Memory B cell (primary cell): ENCODE measurements at places on chromosomes 7 and 10.

GRCh38 chr7:3551536-3551935, 250.5 kb downstream of the SDK1 start:
- no peak for DNase-seq

DNA sequence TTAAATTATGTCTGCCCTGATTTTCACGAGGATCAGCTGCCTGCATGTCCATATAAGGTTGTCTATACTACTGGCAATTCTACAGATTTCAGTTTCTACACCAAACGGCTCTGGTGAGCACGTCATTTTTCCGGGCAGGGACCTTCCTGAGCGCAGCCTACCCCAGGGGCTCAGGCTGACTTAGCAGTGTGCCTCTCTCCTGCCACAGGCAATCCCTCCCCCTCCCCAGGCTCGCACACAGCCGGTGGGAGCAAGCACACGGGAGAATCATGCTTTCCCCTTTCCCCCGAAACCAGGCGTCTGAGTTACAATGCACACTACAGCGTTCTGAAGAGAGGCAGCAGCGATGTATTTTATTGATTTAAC, 1.7 kb downstream of the KLF6 start:
- DNase-seq = no peak

GRCh38 chr10:46035923-46036849, 5.8 kb upstream of the NCOA4 start:
- DNase-seq = no peak

DNA sequence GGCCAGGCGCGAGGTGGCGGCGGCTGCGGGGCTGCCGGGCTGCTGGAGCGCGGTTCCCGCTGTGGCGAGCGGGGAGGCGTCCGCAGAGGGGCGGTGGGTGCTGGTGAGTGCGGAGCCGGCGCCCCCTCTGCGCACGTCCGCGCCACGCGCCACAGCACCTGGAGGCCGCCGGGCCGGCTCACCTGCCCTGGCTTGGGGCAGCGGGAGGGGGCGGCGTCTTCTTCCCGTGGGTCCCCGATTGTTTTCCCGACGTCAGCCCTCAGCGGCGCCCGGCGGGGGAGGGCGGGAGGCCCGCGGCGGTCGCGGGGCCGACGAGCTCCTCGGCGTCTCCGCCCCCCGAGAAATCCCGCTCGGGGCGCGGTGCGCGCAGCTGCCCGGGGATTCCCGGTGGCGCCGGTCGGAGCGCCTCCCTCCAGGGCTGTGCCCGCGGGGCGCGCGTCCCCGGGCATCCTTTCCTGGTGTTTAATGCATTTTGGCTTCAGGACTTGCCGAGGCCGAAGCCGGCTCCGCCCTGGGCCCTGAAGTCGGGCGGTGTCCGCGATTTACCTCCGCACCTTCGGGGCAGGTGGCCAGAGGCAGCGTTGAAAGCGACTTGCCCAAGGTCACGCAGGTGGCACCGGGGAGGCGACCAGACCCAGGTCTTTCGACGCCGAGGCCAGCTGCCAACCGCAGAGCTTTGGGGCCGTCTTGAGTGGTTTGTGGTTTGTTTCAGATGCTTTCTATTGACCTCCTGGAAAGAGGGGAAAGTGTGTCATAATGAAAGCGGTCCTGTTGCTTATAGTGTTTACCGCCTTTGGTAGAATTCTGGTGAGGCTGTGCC, 561 bp downstream of the PLEKHA1 start:
- peak; percentile 70 for DNase-seq

DNA sequence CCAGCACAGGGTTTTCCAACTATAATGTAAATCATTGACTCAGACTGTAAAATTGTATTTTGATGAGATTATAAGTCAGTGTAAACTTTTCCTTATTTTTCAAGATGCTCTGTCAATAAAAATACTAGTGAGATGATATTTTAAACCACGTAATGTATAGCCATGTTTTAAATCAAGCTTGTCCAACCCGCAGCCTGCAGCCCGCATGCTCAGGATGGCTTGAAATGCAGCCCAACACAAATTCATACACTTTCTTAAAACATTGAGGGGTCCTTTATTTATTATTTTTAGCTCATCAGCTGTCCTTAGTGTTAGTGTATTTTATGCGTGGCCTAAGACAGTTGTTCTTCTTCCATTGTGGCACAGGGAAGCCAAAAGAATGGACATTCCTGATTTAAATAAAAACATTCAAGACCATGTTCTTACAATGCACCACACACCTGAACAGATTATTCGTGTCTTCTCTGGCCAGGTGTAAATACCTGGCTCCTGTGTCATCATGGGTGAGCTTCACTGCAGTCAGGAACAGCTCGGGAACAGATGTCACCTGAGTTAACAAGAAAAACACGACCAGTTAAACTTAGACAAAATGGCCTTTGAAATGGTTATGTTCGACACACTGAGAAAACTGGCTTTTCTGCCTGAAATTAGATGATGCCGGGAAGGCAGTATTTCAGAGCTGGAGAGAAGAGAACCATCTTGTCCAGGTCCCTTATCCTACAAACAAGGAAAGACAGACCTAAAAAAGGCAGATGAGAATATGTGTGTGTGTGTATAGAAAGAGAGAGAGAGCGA, 5.9 kb downstream of the PITRM1 start:
- DNase-seq = no peak

DNA sequence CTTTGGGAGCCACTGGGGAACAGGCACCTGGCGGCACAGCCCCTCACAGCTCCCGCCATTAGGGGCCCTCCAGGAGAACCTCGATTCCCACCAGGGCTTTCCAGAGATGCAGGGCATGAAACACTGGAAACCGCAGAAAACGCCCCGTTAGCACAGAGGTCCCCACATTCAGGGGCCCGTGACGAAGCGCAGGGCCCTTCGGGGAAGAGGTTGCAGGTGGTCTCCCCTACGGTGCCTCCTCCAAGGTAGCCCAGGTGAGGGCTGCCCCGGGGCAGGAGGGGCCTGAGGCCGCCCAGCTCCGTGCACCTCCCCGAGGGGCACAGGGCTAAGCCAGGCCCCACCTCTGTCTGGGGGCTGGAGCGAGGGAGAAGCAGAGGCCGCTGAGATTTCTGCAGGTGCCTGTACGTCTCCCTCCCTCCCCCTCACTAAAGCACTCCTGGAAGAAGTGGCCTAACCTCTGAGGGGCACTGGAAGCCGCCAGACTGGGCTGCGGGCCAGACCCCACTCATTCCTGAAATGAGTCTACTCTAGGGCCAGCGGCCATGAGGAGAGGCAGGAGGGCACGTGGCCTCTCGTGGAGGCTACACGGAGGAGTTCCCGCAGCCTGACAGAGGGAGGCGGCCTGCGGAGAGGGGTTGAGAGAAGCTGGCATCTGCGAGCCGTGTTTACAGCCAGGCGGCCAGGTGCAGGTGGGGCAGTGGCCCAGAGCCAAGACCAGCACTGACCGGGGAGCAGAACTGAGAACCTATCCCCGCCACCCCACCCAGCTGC, 6.9 kb downstream of the PDGFA start:
- no peak for DNase-seq

DNA sequence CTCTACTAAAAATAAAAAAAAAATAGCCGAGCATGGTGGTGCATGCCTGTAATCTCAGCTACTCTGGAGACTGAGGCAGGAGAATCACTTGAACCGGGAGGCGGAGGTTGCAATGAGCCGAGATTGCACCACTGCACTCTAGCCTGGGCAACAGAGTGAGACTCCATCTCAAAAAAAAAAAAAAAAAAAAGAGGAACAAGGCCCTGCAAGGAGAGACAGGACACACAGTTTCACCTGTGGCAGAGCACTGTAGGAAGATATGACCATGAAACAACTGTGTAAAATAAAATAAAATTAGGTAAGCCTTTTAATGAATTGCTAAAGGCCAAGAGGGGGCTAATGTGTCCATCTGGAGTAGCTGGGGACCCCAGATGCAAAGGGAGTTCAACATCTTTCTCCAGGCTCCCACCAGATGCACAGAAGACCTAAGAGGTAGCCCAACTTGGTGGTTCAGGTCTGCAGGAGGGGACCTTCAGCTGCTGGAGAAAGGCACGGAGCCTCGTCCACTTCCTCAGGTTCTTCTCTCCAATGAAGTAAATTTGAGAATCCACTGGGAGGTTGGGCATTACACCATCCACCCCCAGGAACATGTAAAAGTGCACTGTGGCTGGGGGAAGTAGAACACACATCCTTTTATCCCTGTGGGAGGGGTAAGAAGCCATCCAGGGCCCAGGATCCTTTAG, 12.7 kb downstream of the PPIF start:
- DNase-seq = no peak

- DNase-seq = no peak
Measured at GRCh38 chr10:14244147-14244546, 86.6 kb downstream of the FRMD4A start.

DNA sequence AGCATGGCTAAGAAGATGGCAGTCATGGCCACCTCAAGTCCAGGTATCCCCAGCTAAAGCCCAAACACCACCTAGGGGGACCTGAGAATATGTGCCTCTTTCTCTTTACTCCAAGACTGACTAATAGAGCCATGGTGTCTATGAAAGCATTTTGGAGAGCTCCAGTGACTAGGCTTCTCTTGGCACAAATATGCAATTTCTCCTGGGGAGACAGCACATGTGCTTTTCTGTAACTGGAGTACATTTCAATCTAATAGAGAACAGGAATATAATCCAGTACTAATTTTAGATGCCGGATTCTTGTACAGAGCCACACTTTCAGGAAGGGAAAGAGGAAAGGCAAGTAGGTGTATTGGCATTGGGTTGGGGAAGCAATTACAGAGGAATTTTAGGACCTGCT, 260.1 kb downstream of the BMPER start:
- no peak for DNase-seq

DNA sequence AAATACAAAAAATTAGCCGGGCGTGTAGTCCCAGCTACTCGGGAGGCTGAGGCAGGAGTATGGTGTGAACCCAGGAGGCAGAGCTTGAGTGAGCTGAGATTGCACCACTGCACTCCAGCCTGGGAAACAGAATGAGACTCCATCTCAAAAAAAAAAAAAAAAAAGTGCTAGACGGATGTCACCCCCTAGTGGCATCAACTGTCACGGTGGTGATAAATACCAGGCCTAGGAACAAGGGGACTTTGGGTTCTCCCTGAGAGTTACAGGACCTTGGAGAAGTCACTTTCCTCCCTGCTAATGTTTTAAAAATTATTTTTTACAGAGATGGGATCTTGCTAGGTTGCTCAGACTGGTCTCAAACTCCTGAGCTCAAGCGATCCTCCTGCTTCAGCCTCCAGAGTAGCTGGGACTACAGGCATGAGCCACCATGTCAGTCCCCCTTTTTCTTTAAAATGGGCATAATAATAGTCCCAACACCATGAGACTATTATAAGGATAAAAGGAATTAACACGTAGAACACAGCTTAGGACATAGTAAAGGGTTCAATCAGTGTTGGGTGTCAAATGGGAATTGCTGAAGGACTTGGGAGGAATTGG, 2.6 kb upstream of the TMEM130 start:
- peak; percentile 23 for DNase-seq

DNA sequence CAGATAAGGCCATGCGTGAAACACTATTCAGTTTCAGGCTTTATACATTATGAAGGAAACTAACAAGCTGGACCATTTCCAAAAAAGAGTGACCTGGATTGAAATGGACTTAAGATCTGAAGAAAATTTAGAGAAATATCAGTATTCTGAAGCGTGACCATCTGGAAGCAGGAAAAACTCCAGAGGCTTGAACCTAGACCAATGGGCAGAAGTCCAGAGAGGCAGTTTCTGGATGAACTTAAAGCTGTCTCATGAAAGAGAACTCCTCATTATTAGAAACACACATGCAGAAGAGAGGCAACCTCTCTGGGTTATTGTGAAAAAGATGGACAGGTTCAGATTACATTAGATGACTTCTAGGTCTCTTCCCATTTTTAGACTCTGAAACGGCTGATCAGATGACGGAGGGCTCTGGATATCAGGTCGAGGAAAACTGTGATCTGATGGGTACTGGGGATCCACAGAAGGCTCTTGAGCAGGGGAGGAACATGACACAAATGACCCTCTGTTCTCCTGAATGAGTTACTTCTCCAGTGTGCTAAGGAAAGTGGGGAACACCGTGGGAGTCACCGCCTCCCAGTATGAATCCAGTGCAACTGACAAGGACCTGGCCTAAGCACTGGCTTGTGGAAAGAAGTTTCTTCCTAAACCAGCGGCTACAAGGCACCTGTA, 116.5 kb downstream of the SPDYE5 start:
- no peak for DNase-seq

- DNase-seq = no peak
Measured at GRCh38 chr10:129833994-129834739, 129.9 kb downstream of the EBF3 start.

GRCh38 chr7:155584763-155585531, 38.6 kb upstream of the CNPY1 start:
- DNase-seq = no peak

DNA sequence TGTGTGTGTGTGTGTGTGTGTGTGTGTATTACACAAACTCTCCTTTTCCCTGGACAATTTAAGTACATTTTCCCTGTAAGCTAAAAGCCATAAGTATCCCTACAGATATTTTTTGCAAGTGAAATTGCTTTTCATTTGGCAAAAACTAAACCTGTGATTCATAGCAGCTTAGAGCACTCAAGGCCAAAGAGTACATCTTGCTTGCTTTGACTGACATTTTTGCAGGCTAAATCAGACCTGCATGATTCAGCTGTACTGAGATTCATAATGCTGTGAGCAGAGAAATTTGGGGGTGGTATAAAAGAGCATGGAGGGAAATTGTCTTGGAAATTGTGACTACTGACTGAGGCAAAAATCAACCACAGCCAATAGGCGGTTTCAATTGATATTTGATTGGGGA, 500.4 kb downstream of the GFRA1 start:
- DNase-seq = no peak

- no peak for DNase-seq
Measured at GRCh38 chr7:13476881-13477444, 512.5 kb downstream of the ETV1 start.

- no peak for DNase-seq
Measured at GRCh38 chr10:49678827-49679479, 498 bp upstream of the C10orf53 start.

DNA sequence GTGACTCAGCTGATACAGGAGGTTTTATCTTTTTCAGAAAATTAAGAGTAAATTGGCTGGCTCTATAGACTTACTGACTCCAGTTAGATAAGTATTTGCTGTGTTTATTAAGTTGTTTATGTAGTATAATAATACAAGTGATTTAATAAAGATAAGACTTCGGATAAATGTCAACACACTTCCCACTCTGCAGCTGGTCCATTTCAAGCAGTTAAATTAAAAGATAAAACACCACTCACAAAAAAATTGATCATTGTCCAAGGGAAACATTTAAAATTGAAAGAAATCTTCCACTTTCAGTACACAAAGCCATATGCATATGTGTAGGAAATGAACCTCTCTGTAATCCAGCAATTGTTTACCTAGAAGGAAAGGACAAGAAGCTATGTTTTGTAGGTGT, 106.1 kb upstream of the SP8 start:
- no peak for DNase-seq

GRCh38 chr7:74012842-74013249, 15.1 kb upstream of the ELN start:
- DNase-seq = no peak

- DNase-seq = no peak
Measured at GRCh38 chr10:43814663-43815062, 166.0 kb upstream of the ZNF32 start.

DNA sequence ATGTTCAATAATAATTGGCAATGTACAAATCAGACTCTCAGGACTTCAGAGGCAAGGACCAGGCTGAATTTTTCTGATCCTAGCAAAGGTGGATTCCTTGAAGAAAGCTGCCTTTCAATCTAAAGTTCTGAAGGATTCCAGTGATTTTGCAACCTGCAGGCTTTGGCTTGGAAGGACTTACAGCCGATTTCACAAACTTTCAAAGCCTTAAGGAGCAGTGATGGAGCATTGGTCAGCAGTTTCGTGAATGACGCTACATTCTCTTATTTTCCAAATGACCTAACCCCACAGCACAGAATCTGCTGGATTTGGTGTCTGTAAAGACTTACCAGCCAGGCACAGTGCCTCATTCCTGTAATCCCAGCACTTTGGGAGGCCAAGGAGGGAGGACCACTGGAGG, 167.5 kb downstream of the ARHGAP12 start:
- DNase-seq = no peak
